ENCODE measurements at places on chromosomes 7 and 10.

DNA sequence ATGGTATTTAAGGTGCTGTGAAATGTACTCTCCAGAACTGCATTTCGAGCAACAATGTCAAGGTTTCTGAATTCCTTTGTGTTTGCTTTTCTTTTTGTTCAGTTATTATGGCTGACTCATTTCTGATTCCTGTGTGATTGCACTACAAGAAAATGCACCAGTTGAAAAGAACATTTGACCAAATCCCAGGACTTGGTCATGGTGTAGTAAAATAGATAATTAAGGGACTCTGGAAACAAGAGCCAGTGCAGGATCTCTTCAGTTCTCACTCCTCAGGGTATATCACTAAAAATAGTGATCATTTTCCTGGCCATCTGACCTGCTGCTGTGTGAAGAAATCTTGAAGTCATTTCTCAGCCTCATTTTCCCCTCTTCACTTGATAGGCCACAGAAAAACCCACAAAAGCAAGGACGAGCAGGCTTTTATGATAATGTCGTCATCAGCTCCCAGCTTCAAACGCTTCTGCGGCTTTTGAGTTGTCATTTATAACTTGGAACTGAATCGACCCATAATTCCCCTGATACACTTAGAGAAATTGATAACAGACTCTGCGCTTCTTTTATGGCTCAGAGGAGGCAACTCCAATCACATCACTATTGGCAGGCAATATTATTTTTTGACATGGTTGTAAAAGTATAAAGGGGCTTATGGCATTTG, 274.7 kb downstream of the HDAC9 start:
- peak overlapping the region; percentile 50 for H3K27ac ChIP-seq
- no peak overlapping the region for H3K4me3 ChIP-seq
- H3K36me3 ChIP-seq, result no peaks in the 10 kb centered on the region
- no peak for DNase-seq

GRCh38 chr7:31126976-31127375, 74.9 kb downstream of the ADCYAP1R1 start:
- no peak for DNase-seq
- H3K27me3 ChIP-seq, result peaks cover 41% of the 10 kb centered on the region
- H3K27ac ChIP-seq, result no peak overlapping the region
- no peaks in the 10 kb centered on the region for H3K36me3 ChIP-seq

DNA sequence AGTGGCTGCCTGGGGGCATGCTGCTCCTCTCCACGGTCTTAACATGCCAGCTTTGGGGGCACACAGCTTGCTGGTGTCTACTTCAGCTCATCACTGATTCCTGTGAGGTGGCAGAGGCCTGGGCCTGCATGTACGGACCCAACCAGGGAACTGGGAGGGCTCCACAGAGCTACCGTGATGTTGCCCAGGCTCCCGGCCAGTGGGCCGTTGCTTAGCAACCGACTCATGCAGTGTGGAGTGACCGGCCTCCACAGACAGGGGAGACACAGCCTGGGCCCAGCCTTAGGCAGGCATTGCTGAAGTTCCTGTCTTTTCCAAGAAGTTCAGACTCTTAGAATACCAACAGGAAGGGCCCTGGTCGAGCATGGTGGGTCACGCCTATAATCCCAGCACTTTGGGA, 25.8 kb upstream of the SH2B2 start:
- H3K27me3 ChIP-seq, result no peaks in the 10 kb centered on the region
- peaks cover 9% of the 10 kb centered on the region for H3K36me3 ChIP-seq
- H3K27ac ChIP-seq, result peak overlapping the region; percentile 39
- H3K4me1 ChIP-seq, result peaks cover 6% of the 10 kb centered on the region

DNA sequence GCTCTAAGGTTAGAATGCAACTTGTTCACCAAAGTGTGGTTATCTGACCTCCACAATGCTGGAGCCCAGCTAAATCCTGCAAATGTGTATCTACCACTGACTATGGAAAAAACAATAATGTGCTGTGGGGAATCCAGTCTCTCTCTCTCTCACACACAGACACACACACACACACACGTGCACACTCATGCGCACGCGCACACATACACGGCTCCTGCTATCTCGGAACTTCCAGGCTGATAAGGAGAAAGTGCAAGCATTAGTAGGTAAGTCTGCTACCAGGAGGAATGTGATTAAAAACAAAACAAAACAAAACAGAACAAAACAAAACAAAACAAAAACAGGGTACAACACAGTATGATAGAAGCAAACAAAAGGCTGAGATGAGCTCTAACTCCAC, 205.2 kb downstream of the FRMD4A start:
- H3K27ac ChIP-seq, result no peak overlapping the region
- H3K4me3 ChIP-seq, result no peak overlapping the region
- no peak for DNase-seq
- no peaks in the 10 kb centered on the region for H3K27me3 ChIP-seq
- H3K36me3 ChIP-seq, result no peaks in the 10 kb centered on the region
- no peaks in the 10 kb centered on the region for H3K4me1 ChIP-seq

- no peak overlapping the region for H3K27ac ChIP-seq
- H3K4me1 ChIP-seq, result peaks cover 42% of the 10 kb centered on the region
- no peaks in the 10 kb centered on the region for H3K36me3 ChIP-seq
- H3K27me3 ChIP-seq, result peaks cover 18% of the 10 kb centered on the region
- no peak overlapping the region for H3K4me3 ChIP-seq
Measured at GRCh38 chr10:43943119-43943817, 294.6 kb upstream of the ZNF32 start.

- H3K4me3 ChIP-seq, result peak overlapping the region; percentile 65
- peaks cover 17% of the 10 kb centered on the region for H3K27me3 ChIP-seq
- H3K4me1 ChIP-seq, result peaks cover 20% of the 10 kb centered on the region
- H3K27ac ChIP-seq, result peak overlapping the region; percentile 82
- DNase-seq, result no peak
Measured at GRCh38 chr10:101311185-101312066, 42.5 kb upstream of the BTRC start.

GRCh38 chr7:52715701-52716100, 319.7 kb upstream of the POM121L12 start:
- H3K4me1 ChIP-seq, result peaks cover 32% of the 10 kb centered on the region
- H3K4me3 ChIP-seq, result no peak overlapping the region
- no peaks in the 10 kb centered on the region for H3K27me3 ChIP-seq

DNA sequence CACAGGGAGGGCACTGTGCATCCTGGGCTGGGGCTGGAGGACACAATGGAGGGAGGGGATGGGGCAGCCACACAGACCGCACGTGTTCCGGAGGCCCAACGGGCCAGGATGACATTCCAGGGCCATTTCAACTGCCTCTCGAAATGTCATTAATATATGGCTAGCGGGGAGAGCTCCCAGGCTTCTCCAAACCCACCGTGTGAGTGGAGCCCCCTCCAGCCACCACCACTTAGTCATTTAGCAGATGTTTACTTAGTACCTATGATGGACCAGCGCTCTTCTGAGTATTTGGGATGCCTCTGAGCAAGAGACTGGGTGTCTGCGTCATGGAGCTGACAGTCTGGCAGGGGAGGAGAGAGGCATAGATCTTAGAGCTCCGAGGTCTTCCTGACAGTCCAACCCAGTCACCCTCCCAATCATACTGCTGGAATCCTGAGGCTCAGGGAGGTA, 107.3 kb downstream of the ZMIZ1 start:
- H3K27me3 ChIP-seq, result no peaks in the 10 kb centered on the region
- no peak for DNase-seq
- H3K27ac ChIP-seq, result peak overlapping the region; percentile 87
- H3K36me3 ChIP-seq, result peaks cover 9% of the 10 kb centered on the region

GRCh38 chr7:102845346-102845745, 67.5 kb upstream of the LRRC17 start:
- no peak overlapping the region for H3K4me3 ChIP-seq
- H3K4me1 ChIP-seq, result peaks cover 23% of the 10 kb centered on the region
- H3K27ac ChIP-seq, result no peak overlapping the region
- H3K27me3 ChIP-seq, result no peaks in the 10 kb centered on the region
- DNase-seq, result no peak

DNA sequence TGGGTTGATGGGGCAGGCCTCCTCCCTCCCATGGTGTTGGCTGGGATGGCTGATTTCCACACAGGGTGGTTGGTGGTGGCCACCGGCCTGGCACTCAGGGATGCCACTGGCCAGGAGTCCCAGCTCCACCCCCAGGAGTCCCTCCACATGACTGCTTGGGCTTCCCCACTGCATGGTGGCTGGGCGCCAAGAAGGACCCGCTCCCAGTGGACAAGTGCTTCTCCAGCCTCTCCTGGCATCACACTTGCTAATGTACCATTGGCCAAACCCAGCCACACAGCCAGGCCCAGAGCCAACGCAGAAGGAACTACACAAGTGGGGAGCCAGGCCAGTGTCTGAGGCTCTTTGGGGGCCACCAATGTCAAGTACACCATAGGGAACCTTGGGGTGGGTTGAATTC, 73.6 kb upstream of the DNAAF5 start:
- no peaks in the 10 kb centered on the region for H3K27me3 ChIP-seq
- no peak overlapping the region for H3K27ac ChIP-seq

DNA sequence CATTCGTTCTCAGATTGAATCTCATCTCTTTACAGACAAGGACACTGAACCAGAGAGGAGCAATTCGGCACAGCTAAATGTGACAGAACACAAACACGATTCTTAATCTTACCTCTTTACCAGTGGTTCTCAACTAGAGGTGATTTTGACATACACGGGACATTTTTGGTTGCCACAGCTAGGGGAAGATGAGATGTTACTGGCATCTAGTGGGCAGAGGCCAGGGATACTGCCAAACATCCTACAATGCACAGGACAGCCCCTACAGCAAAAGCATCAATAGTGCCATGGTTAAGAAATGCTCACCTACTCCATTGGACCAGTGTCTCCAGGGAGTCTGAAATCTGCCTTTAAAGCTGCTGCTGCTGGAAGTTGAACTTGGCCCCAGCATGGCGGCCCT, 27.3 kb downstream of the PDE1C start:
- no peak overlapping the region for H3K4me3 ChIP-seq
- H3K36me3 ChIP-seq, result no peaks in the 10 kb centered on the region
- peaks cover 33% of the 10 kb centered on the region for H3K27me3 ChIP-seq
- no peak for DNase-seq
- peaks cover 2% of the 10 kb centered on the region for H3K4me1 ChIP-seq

GRCh38 chr7:47539398-47540052, 42.4 kb downstream of the TNS3 start:
- no peaks in the 10 kb centered on the region for H3K27me3 ChIP-seq
- peaks cover 67% of the 10 kb centered on the region for H3K4me1 ChIP-seq
- no peak for DNase-seq
- no peak overlapping the region for H3K4me3 ChIP-seq
- peak overlapping the region; percentile 66 for H3K27ac ChIP-seq

GRCh38 chr10:79378383-79378646, 31.0 kb downstream of the PPIF start:
- peaks cover 18% of the 10 kb centered on the region for H3K4me1 ChIP-seq
- no peaks in the 10 kb centered on the region for H3K36me3 ChIP-seq
- H3K4me3 ChIP-seq, result no peak overlapping the region
- H3K27me3 ChIP-seq, result no peaks in the 10 kb centered on the region
- no peak for DNase-seq

DNA sequence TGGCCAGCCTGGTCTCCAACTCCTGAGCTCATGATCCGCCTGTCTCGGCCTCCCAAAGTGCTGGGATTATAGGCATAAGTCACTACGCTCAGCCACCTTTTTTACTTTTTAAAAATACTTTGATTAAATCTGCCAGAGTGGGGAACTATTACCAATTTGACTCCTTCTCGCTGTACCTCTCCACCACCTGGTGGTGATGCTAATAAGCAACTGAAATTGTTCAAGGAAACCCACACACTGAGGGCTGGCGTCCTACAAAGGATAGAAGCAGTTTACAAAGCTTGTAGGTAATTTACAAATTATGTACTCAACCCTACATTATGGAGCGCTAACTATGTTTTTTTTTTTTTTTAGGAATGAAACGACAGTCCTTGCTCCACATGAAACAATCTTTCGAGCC, 111.1 kb downstream of the CPED1 start:
- peaks cover 25% of the 10 kb centered on the region for H3K4me1 ChIP-seq
- H3K4me3 ChIP-seq, result no peak overlapping the region
- no peak overlapping the region for H3K27ac ChIP-seq
- H3K27me3 ChIP-seq, result no peaks in the 10 kb centered on the region

DNA sequence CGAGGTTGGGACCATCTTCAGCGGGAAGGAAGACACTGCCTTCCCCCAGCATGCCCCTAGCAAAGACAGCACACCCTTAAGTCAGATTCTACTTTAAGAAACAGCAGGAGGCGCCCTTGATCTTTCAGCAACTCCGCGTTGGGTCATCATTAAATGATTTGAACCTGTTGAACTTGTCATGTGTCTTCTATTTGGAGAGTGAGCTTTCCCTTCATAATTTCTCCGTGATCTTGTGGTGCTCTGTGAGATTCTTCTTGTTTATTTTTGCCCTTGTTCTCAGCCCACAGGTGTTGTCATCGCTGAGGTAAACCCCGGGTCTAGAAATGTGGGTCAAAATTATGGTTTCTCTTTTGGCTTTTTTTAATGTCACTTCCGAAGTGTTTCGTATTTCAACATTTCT, 49.5 kb upstream of the PITRM1 start:
- H3K27me3 ChIP-seq, result no peaks in the 10 kb centered on the region
- H3K4me3 ChIP-seq, result no peak overlapping the region
- H3K27ac ChIP-seq, result no peak overlapping the region
- DNase-seq, result no peak
- no peaks in the 10 kb centered on the region for H3K36me3 ChIP-seq

DNA sequence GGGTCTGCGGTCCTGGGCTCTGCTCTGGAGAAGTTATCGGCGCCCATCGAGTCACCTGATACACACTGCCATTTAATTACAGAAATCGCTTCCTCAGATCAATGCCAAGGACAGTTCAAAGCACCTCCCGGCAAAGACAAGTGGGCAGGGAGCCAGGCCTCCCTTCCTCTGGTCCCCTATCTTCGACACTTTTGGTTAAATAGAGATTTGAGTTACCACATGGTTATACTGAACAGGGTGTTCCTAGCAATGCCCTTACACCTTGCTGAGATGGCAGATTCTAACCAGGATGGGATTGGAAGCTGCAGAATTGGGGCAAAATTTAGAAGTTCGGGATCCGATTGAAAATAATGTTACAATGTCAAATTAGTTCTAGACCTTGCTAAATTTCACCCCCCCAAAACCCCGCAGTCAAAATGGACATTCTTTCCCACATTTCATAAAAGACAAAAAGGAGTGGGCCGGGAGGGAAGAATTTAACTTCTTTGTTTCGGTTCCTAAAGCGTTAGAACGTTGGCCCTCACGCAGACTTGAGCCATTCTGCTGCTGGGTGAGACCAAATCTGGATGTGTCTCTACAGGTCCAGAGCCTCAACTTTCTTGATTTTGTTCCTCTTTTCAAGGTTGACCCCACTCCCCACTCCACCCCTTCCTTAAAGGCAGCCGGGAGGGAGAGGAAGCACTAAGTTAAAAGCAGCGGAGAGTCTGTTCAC, 2.2 kb upstream of the DLX5 start:
- H3K27ac ChIP-seq, result peak overlapping the region; percentile 62
- DNase-seq, result no peak
- no peaks in the 10 kb centered on the region for H3K36me3 ChIP-seq
- H3K4me3 ChIP-seq, result peak overlapping the region; percentile 67
- peaks cover 44% of the 10 kb centered on the region for H3K4me1 ChIP-seq
- peaks cover 79% of the 10 kb centered on the region for H3K27me3 ChIP-seq

GRCh38 chr10:31030260-31030659, 1.4 kb downstream of the ZNF438 start:
- H3K36me3 ChIP-seq, result no peaks in the 10 kb centered on the region
- H3K4me1 ChIP-seq, result peaks cover 25% of the 10 kb centered on the region
- no peaks in the 10 kb centered on the region for H3K27me3 ChIP-seq
- H3K27ac ChIP-seq, result peak overlapping the region; percentile 96
- peak overlapping the region; percentile 0 for H3K4me3 ChIP-seq
